ENCODE measurements at places on chromosomes 11 and 22.
A peak's percentile ranks its signal among the peaks of the same experiment; 100 is the strongest.

DNA sequence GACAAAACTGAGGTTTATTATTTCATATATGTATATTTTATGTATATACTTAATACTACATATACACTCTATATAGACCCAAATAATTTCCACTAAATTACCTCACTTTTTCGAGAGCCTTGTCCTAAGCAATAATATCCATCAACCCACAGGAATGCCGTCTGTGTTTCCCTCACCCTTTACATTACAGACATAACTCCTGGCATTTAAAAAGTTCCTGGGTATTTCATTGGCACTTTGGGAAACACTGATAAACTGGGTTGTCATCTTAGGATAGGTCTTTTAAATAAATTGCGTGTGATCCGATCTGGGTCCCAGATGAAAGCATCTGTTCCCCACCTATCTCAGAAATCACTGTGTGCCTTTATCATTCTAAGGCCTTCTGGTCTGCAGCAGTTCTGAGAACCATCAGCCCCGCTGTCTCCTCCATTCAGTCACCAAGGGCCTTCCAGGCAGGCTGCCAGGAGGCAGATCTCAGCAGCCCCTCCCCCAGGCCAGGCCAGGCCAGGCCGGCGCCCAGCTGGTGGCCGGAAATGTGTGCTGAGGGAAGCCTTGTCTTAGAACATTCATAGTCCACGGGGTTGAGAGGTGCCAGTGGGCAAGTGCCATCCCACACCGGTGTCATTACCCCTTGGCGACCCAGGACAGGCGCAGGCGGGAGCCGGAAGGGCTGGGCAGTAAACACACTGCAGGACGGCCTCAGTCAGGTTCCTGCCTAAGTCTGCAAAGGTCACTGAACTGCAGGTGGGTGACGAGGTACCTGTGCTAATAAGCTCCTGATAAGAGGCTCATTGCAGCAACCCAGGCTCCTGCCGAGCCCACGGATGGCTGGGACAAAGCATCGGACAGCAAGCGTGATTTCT lies 3.3 kb downstream of the FGF19 start:
- DNase-seq = no peak

GRCh38 chr11:2883979-2884815 lies 1.4 kb downstream of the CDKN1C start:
- DNase-seq = no peak

DNA sequence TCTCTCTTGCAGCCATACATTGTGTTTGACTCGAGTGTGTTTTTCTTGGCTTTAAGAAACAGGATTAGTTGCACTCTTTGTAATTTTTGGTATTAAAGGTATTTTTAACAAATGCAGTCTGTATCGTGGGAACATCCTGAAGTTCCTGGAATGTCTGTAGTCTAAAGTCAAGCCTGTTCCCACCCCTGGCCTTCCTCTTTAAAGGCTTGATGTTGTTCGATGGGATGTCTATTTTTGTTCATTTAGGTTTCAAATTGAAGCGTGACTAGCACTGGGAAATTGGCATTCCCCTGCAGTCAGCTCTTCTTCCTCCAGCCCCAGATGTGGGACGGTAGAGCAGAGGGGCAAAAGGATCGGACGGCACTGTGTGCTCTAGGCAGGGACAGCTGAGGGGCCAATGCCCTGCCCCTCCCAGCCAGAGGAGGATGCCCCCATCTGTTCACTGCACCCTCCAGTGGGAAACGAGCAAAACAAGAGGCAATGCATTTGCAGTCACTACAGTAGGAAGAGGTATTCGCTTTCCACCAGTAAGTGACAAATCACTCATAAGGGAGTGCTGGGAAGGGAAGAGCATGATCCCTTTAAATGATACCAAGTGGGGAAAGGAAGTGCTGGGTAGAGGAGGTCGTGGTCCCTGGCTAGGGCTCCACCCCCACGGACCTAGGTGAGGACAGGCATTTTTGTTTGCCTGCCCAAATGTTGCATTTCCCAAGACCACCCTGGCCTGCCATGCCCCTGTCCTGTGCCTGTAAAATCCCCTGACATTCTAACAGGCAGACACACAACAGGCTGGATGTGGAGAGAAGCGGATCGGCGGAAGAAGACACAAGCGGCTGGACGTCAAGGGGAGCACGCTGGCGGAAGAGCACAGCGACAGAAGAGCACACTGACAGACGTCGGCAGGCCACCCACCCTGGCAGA lies 47.4 kb upstream of the SEPTIN5 start:
- no peak for DNase-seq

DNA sequence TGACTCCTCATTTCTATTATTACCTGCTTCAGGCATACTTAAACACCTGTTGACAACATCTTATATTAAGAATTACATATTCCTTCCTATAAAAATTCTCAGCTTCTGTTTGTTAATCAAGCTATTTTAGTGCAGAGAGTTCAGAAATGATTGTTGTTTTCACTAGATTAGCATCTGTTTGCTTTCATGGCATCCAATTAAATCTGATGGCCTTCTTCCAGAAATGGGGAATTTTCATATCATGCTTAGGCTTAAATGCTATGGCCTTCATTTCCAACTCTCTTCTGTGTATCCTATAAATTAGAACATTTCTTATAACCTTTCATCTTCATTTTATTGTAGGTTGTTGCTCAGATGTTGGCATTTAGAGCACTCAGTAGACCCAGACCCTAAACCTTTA lies 180.0 kb downstream of the WNT11 start:
- DNase-seq = no peak

DNA sequence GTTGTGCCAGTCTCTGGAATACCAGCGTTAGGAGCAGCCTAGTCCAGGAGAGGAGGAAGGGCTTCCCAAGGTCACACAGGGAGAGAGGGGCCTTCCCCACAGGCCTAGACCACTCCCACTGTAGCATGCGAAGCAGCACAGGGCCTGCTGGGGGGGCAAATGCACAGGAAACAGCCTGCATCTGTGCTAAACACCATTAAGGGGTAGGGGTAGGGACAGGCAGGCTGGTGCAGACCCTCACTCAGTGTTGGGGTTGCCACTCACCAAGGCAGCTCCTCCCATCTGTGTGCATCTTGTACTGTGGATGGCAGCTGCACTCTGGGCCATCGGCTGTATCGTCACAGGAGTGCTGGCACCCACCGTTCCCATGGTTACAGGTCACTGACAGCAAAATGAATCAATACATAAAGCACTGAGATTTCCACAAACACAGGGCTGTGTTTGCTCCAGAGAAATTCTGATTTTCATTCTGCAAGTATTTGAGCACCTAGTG lies 24.9 kb downstream of the SCUBE2 start:
- DNase-seq = no peak

DNA sequence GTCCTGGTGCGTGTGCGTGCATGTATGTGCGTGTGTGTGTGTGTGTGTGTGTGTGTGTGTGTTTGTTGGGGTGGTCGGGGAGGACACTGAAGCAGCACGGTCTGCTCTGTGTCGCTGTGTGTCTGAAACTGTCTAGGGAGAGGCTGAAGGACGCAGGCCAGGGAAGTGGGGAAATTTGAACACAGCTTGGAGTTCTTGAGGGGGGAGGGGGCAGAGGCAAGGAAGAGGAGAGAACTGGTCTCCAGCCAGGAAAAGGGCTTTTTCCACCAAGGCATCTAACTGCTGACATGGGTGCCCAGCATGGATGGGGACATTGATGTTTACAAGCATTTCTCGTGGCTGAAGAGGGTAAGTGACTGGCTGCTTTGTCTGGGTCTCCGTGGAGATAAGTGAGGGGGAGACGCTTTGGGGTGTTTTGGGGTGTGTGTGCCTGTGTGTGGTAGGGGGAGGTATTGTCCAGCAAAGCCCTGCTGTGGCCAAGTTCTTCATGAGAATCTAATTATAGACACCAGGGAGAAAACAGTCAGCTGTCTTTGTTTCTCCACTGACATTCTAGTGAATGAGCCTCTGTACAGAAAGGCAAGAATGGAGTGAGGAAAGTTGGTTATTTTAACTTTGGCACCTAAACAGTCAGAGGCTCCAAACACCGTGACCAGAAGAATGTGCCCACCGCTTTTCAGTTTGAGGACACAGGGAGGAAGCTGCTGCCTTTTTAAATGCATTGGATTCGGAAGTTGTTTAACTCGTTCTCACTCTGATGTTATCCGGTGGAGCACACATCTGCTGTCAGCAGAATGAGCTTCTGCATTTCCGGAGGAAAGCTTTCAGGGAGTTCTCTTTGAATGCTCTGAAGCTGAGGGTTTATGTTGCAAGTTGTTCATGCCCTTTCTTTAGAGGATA lies 63.7 kb downstream of the PPFIBP2 start:
- DNase-seq = peak; percentile 39

DNA sequence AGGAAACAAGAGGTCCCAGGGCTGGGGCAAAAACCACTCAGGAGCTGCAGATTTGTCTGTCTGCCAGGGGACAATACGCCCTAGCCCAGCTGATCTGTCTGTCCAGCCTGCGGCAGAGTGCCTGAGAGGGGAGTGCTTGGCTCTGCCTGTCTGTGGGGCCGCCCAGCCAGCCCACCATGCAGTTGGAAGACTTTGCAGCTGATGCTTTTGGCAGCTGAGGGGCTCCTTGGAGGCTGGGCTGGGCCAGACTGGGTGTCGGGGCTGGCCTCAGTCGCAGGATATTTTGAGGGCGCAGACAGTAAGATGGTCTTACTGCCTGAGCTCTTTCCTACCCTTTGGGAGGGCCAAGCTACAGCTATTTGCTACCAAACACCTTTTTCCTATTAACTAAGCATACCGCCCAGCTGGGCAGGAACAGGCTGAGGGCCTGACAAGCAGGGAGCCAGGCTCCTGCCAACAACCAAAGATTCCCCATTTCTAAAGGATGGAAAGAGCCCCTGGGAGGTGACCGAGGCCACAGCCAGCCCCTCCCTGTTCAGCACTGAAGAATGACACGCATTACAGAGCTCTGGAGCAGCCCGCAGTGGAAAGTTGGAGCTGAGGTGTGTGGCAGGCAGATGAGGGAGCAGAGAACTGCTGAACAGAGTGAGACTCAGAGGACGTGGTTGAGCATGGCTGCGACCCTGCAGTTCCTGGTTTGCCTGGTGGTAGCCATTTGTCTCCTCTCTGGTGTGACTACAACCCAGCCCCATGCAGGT lies at the start of gene FAM180B:
TSS of gene FAM180B (plus strand) at position 581 of the 758 bp plus-strand sequence. CDS start at position 672, 91 bp downstream.
- no peak for DNase-seq

GRCh38 chr22:47373648-47374272 lies 611.3 kb downstream of the TBC1D22A start:
- DNase-seq = no peak

- no peak for DNase-seq
Measured at GRCh38 chr11:96267496-96268032, 75.4 kb downstream of the MAML2 start.

GRCh38 chr22:50436841-50437341 lies 37.9 kb downstream of the SBF1 start:
- no peak for DNase-seq

DNA sequence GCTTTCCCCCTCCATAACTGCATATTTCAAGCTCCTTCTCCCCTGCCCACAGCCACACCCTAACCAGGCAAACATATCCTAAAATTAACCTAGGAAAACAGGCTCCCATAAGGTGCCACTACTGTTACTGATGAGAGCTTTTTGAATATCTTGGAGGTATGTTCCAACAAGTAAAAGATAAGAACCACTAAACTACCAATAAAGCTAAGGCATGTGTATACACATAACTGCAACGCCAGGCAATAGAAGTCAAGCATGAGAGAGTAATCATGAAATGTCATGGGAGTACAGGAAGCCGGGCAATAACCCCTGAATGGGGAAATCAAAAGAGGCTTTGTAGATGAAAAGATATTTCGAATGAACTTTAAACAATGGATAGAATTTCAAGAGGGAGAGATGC lies 9.3 kb downstream of the MMP13 start:
- DNase-seq = no peak

DNA sequence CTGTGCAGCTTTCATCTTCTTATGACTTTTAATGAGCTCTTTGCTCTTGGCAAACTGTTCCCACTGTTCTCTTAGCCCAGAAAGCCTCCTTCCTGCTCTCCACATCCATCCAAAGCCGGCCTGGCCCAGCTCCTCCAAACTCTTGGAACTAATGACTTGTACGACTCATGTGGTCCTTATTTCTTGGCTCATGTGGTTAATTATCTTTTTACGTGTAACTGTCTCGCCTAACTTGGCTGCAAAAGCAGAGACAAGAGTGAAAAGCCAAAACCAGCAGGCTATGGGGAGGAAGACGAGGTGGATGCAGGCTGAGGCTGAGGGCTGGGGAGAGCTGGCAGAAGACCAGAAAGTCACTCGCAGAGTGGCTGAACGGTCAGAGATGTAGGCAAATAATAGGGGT lies 5.5 kb downstream of the CSNK2A3 start:
- DNase-seq = no peak

DNA sequence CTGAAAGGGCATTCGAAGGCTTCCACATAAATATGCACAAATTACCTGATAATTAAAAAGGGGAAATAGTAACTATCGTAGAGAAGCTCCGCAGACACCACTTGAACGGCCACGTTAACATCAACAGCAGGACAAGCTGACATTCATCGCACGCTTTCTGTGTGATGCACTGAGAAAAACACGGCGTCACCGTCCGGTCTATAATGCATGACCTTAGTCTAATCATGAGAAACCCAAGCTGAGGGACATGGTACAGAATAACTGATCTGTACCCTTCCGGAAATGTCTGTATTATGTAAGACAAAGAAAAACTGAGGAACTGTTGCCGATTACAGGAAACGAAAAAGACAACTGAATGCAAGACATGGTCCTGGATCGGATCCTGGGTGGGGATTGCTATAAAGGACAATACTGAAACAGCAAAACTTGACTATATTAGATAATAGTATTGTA lies 678 bp upstream of the RANGAP1 start:
- peak; percentile 64 for DNase-seq

- DNase-seq = no peak
Measured at GRCh38 chr22:45602824-45603595, 68.6 kb upstream of the ATXN10 start.

- no peak for DNase-seq
Measured at GRCh38 chr11:66976925-66977324, 1.8 kb downstream of the C11orf86 start.

DNA sequence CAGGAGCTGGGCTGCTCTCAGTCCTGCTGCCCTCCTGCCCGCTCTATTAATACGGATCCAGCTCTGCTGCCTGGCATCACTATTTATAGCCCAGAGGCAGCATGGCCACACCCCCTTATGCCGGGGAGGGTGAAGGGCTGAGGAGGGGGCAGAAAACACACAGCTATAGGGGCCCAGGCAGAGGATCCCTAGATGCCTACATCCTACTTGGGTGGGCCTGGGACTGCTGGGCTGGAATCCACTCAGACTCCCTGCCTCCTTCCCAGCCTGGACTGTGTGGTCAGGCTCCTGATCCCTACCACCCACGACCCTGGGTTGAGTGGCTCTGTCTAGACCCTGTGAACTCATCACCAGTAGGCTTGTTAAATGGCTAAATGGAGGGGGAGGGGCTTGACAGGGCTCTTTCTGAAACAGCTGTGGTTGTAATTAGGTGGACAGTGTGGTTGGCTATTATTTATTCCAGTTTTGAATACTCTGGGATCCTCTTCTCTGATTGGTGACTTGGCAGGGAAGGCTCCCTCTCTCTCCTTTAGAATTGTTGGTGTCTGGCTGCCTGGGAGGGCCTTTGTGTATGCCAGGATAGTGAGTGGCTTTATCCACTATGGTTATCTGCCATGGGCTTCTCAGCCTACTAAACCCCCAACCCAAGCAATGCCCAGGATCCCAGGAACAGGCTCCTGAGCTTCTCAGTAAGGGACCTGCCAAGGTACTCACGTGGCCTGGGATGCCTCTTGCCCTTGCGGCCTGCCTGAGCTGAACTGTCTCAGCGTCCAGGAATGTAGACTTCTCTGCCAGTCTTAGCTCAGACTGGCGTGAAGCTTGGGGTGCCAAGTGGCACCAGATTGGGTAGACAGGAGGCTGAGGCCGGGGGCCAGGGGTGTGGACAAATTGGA lies 15.2 kb downstream of the PHLDB1 start:
- no peak for DNase-seq

All from GF-D8 (cell line).